Hepatocyte (in vitro differentiated cells): ENCODE measurements at places on chromosomes 6 and 20. TPM values are rescaled to one million over a fixed set of nuclear protein-coding genes. Genes with fewer than 3 reads are reported as not detected.

Gene APCDD1L
- 0.07 TPM in 1 of 2 replicates, not detected in the other for polyA plus RNA-seq

Gene ZSCAN31
- 1.8 and 3.4 TPM in 2 replicates for polyA plus RNA-seq

DNA sequence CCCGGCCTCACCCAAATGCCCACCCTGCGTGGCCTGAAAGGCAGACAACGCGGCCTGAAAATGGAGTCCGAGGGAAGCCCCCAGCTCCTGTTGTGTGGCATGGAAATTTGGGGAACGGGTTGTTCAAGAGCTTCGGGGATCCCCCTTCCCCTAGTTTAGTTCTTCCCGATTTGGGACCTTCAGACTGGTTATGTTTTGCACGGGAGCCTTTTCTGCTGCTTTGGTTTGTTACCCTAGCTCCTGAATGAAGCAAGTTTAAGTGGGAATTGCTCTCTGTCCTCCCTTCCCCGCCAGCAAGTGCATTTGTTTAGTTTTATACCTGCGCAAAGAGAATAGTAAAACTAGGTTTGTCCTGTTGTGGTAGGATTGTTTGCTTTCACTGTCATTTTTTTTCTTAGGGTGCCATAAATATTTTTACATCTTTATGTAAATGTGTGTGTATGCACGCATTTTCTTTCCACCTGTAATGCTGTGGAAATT, 604 bp downstream of the SH3BGRL2 start:
- no peak for DNase-seq

GRCh38 chr6:44262467-44263353, 2.6 kb downstream of the NFKBIE start:
- DNase-seq: no peak

DNA sequence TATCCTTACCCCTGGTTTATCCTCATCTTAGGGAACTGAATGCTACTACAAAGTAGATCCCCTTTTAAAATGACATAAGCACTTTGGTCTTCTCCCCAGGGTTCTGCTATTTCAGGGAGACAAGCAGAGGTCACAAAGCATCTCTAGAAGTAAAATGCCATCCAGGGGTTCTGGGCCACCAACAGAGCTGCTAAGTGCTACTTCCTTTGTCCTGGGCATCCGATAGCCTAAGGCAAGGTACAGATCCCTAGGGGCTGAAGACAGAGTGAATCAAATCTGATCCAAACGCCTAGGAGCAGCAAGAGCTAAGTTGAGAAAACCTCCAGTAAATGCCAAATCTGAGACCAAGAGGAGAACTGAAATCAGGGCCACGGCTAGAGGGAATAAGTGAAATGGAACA, 161.2 kb downstream of the PTPRT start:
- no peak for DNase-seq
